ENCODE measurements at places on chromosomes 1 and 21.

DNA sequence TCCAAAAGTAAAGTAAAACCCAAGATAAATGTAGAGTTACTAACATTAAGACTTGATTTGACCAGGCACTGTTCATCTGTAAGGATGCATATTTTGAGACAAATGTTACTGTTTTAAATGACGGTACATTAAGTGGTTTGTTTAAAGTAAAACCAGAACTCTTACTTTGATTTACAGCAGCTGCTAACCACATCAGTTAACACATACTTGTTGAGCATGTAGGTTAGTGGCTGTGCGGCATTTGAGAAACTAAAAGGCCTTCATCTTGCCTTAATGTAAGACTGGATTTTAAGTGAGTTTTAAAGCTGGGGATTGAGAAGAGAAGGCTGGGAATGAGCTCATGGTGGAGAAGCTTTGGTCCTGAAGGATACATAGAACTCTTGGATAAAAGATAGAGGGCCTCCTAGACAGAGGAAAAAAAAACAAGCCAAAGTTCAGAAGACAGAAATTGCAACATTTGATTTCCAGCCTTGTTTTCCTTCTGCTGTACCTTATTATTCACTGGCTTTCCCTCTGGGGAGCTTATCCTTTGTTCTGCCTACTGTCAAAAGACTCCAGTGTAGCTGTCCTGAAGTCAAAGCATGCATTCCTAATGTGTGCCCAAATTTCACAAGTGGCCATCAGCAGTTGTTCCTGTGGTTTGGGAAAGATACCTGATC lies 66.6 kb downstream of the MTR start:
- no peak for DNase-seq

DNA sequence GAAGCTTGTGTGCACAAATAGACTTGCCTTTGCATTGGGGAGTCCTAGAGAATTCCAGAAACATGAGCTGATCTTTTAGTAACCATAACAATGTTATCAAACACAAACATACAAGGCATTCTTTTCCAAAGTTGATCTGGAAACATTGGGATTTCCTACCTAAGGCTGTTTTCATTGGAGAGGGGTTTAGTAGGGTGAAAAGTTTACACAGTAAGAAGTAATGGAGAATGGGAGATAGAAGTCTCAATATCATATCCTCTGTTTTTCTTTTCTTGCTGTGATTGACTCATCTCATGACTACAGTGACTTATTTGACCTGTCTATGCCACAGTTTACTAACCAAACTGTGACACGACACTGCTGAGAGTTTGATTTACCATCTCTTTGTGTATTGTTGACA lies 65.6 kb upstream of the PLA2G4A start:
- DNase-seq = no peak

DNA sequence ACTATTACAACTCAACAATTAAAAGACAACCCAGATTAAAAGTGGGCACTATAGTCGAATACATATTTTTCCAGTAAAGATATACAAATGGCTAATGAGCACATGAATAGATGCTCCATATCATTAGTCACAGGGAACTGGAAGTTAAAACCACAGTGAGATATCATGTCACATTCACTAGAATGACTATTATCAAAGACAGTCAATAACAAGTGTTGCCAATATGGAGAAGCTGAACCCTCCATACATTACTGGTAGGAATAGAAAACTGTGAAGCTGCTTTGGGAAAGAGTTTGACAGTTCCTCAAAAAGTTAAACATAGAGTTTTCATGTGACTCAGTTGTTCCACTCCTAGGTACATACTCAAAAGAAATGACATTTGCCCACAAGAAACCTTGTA lies 30.6 kb upstream of the MRPS6 start:
- no peak for DNase-seq

DNA sequence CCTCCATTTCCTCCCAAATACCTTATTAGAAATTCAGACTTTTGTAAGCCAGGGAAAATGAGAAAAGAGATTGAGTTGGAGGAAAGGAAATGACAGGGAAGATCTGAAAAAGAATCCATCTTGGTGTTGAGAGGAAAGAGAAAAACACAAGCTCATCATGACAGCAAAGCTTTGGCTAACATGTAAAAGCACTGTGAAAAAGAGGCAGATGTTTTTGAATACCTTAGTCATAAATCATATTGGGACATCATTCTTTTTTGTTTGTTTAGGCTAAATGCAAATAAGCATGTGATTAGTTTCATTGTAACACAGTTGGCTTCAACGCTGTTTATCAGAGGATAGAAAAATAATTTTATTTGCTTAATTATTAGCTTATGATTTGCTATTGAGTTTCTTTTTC lies 64.6 kb downstream of the LHX8 start:
- no peak for DNase-seq

DNA sequence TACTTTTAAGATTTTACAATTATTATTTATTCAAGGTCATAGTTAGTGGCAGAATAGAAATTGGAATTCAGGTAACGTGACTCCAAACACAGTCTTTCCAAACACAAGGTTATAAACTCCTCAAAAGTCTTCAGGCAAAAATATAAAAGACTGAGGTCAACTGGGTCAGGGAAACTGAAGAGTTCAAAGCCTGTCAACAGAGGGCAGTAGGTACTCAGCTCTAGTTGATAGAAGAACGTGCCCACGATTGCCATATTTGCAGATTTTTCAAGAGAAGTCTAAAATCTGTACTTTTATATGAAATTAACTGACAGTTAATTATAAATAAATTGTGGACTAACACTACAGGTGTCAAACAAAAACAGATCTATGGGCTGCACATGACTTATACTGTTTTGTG lies 135.0 kb downstream of the LHX4 start:
- DNase-seq = no peak

GRCh38 chr1:185843986-185844385 lies 109.8 kb downstream of the HMCN1 start:
- DNase-seq = no peak

DNA sequence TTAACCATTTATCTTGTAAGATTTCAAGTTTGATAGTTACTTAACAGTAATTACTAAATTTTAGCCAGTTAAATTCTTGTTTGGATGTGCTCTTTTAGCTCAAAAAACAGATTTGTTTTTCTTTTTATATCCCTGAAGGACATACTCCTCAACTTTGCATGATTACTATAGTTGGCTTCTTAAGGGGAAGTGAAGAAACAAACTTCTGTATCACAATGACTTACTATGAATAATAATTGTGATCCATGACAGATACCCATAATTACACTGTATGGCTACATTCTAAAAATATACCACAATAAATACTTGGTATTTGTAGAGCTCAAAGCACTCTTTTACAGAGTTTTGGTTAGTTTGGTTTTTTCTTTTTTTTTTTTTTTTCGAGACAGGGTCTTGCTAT lies 55.8 kb downstream of the IARS2 start:
- no peak for DNase-seq

- DNase-seq = no peak
Observed at GRCh38 chr1:238962941-238963340, 423.4 kb upstream of the CHRM3 start.

DNA sequence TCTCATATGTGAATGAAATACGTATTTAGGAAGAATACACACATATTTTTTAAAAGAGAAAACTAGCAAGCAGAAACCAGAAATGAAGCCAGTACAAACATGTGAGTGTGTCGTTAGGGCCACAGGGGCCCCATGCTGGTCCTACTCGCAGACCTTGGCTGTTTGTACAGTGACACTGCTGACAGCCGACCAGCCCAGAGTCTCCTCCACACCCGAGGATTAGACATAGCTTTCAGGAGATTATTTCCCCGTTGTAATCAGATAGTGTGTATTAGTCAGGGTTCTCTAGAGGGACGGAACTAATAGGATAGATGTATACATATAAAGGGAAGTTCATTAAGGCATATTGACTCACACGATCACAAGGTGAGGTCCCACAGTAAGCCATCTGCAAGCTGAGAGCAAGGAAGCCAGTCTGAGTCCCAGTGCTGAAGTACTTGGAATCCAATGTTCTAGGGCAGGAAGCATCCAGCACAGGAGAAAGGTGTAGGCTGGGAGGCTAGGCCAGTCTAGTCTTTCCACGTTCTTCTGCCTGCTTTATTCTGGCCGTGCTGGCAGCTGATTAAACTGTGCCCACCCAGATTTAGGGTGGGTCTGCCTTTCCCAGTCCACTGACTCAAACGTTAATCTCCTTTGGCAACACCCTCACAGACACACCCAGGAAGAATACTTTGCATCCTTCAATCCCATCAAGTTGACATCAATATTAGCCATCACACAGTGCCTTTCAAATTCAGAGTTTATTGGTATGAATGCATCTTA lies 51.2 kb downstream of the DIP2A start:
- no peak for DNase-seq

GRCh38 chr1:23704834-23705495 lies 13.4 kb downstream of the RPL11 start:
- no peak for DNase-seq

GRCh38 chr1:11520531-11521233 lies 41.7 kb downstream of the DISP3 start:
- DNase-seq = no peak

- DNase-seq = peak; percentile 82
Observed at GRCh38 chr1:201268604-201269151, 14.6 kb upstream of the PKP1 start.

DNA sequence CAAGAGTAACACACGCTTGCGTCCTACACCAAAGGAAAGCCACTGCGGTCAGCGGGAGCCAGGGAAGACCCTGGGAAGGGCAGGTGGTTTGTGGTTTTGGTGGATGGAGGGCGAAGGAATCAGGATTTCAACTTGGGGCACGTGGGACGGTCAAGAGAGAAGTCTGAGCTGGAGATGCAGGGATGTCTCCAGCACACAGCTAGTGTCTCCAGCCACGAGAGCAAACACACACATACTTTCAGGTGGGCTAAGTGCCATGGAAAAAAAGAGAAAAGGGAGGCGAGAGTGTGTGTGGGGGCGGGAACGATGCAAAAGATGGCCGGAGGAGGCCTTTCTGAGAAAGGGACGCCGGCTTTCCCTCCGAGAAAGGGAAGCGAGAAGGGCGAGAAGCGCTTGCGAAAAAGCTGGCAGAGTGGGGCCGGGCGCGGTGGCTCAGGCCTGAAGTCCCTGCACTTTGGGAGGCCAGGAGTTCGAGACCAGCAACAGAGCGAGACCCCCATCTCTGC lies 1.4 kb upstream of the SRRM1 start:
- DNase-seq = peak; percentile 37

DNA sequence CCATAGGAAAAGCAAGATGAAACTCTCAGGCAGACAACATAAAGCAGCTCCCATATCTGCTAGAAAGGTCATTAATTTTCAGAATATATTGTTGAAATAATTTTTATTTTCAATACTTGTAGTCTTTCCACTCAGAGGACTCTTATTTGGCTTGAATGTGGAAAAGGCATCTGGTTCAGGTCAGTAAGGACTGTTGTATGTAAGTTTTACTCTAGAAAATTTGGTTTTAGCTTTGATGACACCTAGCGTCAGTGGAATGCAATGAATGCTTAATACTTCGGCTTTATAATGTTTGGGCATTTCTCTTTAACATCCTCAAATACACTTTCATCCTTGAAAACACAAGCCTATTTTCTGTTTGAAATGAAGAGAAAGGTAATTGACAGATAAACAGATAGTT lies 63.3 kb downstream of the LRRC40 start:
- no peak for DNase-seq

- no peak for DNase-seq
Observed at GRCh38 chr21:36735201-36735515, 36.2 kb downstream of the SIM2 start.

DNA sequence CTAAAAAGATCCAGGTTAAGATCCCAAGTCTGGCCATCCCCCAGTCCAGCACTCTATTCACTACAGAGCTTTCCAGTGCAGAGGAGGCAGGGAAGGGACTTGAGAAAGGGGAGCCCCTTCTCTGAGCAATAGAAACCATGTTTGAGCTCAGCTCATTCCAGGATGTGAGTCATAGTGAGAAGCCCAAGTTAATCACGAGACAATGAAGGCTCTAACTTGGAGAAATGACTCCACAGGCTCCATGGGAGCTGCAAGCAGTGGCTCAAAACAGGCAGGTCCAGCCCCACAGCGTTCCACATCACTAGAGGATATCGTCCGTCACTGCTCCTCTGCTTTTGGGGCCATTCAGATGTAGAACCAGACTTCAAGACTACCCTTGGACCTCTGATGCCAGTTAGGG lies 59.1 kb downstream of the CAMK2N1 start:
- no peak for DNase-seq

- no peak for DNase-seq
Observed at GRCh38 chr1:209626346-209627026, 25.7 kb downstream of the LAMB3 start.

GRCh38 chr1:4529446-4530165 lies 124.8 kb upstream of the AJAP1 start:
- DNase-seq = no peak

- no peak for DNase-seq
Observed at GRCh38 chr21:38740090-38740489, 65.6 kb upstream of the ETS2 start.

DNA sequence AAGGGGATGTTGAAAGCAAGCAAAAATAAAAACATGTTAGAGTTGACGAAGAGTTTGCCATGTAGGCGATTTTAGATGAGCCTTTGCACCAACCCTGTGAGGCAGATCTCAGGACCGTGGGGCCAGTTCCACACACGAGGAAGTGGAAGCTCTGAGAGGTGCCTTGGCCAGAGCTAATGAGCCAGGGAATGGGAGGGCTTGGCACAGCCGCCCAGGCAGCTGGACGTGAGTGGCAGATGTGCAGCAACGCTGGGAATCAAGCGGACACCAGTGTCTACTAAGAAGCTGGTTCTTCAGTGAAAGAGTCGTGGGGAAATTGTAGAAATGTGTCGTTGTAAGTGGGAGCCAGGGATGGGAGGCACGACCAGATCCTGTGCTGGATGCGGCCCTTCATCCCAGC lies 58.9 kb upstream of the COL6A1 start:
- no peak for DNase-seq

DNA sequence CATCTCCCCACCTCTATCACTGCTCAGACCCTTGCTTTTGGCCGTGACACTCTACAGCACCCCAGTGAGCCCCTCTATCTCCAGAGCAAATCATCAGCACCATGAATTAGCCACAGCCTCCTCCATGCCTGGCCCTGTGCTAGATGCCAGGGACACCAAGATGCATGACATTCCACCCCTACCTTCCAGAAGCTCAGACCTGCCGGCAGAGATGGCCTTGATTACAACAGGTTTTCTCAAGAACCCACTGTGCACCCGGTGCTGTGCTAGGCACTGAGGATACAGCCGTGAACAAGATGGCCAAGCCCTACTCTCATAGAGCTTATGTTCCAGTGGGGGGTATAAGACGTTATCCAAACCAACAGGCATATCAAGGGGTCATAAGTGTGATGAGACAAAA lies 30.6 kb downstream of the CDK18 start:
- no peak for DNase-seq

DNA sequence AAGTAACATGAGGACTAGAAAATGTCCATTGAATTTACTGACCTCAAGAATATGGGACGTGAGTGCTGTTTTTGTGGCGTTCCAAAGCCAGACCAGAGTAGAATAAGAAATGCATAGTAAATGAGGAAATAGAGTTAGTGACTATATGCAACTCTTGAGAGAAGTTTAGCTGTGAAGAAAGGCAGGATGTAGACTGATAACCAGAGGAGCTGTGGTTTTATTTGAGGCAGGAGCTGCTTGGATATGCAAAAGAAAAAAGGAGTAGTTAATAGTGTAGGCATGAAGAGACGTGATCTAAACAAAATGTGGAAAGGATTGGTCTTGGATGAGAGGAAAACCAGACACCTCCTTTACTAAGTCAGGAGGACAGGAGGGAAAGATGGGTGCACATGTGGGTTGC lies 28.2 kb downstream of the DNAH14 start:
- DNase-seq = no peak

GRCh38 chr1:102500758-102501157 lies 504.0 kb upstream of the OLFM3 start:
- DNase-seq = no peak
